ENCODE measurements at places on chromosomes 2 and 18.

DNA sequence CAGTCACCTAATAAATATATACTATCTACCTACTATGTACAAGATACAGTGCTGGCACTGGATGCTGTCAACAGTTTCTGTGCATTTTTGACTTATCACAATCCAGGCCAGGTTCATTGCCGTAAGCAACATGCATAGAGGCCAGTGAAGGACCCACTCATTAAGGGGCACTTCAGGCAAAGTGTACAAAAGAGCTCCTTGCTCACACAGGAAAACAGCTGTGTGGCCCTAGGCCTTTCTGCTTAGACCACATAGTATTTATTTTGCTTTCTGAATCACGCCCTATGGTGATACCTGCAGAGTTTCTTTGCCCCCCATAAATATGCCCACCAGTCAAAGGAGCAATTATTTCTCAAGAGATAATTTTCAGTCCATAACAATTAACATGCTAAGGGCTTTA lies 39.6 kb upstream of the STAT4 start:
- DNase-seq: no peak

GRCh38 chr18:66550366-66550765 lies 53.5 kb downstream of the CDH19 start:
- no peak for DNase-seq

DNA sequence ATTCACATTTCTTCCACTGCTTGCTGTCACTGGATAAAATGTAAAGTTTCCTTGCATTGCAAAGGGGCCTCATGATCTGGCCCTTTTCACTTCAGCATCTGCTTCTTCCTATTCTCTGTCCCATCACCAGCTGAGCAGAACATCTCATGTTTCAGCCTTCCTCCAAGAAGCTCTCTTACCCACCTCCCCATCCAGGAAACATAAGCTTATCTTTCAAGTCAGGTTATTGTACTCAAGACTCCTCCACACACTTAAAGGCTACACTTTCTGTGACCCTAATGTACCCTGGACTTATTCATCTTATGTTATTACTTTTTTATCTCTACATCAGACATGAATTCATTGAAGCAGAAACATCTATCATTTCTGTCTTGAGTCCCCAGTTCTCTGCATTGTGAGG lies 230.5 kb downstream of the PMAIP1 start:
- DNase-seq: no peak

DNA sequence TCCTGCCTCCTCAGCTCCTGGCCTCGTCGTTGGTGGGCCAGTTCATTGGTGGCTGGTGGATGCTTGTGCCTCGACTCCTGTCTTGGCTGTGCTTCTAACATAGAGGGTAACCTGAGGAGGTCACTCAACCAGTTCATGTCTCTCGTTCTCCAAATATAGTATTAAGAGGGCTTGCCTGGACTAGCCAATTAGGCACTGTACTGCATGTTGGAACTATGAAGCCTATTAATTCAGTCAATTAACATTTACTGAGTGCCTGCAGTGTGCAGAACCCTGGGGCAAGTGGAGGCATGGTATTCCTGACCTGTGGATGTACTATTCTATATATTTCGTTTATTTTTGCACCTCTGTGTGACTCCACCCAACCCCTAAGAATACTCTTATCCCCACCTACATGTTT lies 89.9 kb upstream of the PELI1 start:
- no peak for DNase-seq

GRCh38 chr18:3877678-3878077 lies 427.7 kb downstream of the TGIF1 start:
- no peak for DNase-seq

GRCh38 chr18:48597671-48598070 lies 58.8 kb downstream of the CTIF start:
- DNase-seq: no peak

GRCh38 chr2:39120521-39120770 lies 405 bp downstream of the SOS1 start:
- no peak for DNase-seq

DNA sequence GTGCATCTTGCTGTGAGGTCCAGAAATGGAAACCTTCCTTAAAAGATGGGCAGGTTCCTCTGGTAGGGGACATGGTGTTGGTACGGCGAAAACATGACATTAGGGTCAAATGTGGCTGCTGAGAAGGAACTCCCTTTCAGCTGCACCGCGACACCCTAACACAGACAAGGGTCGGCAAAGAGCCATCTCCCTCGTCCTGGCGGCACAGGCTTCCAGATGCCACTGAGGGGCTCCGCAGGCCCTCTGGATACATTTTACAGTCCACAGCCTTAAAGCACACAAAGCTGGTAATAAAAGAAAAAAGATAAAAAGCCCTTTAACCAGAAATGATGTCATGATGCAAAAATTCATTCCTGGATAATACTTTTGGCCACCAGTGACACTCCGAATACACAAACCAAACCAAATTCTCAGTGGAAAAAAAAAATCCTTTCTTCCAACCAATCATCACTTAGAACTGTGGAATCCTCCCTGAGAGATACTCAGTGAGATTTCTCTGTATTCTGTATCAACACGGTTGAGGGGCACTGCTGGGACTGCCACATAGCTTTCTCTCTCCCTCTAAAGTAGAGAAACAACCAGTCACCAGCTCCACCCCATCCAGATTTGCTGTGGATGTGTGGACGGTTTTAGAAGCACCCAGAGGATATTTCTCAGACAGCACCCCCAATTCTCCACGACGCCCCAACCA lies 174.8 kb downstream of the HDAC4 start:
- DNase-seq: no peak

DNA sequence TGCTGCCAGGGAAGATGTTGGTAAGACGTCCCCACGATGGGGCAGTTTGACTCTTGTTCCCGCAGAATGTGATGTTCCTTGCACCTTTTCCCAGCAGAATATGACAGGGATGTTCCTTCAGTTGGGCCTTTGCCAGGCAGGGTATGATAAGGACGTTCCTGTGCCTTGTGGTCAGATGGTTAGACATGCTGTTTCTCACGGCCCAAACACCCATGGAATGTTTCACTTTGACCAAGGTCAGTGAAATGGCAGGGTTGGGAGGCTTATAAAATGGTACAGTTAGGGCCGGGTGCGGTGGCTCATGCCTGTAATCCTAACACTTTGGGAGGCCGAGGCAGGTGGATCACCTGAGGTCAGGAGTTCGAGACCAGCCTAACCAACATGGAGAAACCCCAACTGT lies 40.3 kb upstream of the YPEL5 start:
- no peak for DNase-seq

DNA sequence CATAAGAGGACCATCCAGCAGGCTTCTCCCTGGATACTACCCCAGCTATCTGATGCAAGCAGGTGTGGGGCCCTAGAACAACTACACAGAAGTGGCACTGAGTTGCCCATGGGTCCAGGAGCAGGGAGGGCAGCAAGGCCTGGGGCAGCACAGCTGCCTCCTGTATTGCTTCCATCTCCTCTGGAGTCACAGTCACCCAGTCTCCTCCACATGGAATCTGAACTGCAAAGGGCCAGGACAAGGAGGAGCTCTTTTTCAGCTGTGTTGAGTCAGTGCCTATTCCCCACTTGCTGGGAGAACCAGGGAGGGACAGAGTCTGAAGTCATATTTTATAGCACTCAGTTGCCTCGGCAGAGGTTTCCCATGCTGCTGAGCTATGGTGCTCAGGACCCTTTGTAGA lies 67.9 kb upstream of the ALPP start:
- no peak for DNase-seq

- no peak for DNase-seq
Measured at GRCh38 chr2:172613615-172614231, 57.8 kb downstream of the PDK1 start.

Data from kidney epithelial cell (primary cell).